ENCODE measurements at places on chromosomes 1 and 21. TPM values are rescaled to one million over a fixed set of nuclear protein-coding genes. Genes with fewer than 3 reads are reported as not detected.

GRCh38 chr1:53480678-53481077 is 21.5 kb downstream of the DMRTB1 start:
- DNase-seq: no peak
- H3K27ac ChIP-seq: no peak overlapping the region
- H3K4me3 ChIP-seq: no peak overlapping the region
- peaks cover 40% of the 10 kb centered on the region for H3K27me3 ChIP-seq

- DNase-seq: no peak
- H3K36me3 ChIP-seq: no peaks in the 10 kb centered on the region
- H3K4me1 ChIP-seq: no peaks in the 10 kb centered on the region
- no peaks in the 10 kb centered on the region for H3K27me3 ChIP-seq
- no peak overlapping the region for H3K27ac ChIP-seq
Measured at GRCh38 chr1:85289207-85289847, 12.9 kb upstream of the BCL10 start.

DNA sequence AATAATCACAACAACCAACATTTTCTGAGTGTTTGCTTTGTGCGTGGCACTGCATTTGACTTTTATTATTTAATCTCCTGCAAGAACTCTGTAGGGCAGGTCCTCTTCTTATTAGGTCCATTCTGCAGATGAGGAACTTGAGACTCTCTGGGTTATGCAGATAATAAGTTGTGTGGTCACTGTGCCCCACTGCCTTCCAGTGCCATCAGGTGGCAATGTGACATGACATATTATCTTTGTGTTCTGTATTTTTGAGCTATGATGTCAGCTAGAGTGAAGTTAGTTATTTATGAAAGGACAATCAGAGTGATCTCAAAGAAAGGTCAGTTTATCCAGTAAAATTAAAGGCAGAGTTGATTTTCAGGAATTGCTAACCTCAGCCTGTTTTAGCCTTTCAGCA is 196.0 kb downstream of the FMN2 start:
- H3K4me1 ChIP-seq: no peaks in the 10 kb centered on the region
- no peak for DNase-seq
- peaks cover 21% of the 10 kb centered on the region for H3K27me3 ChIP-seq
- H3K36me3 ChIP-seq: no peaks in the 10 kb centered on the region
- H3K27ac ChIP-seq: no peak overlapping the region

DNA sequence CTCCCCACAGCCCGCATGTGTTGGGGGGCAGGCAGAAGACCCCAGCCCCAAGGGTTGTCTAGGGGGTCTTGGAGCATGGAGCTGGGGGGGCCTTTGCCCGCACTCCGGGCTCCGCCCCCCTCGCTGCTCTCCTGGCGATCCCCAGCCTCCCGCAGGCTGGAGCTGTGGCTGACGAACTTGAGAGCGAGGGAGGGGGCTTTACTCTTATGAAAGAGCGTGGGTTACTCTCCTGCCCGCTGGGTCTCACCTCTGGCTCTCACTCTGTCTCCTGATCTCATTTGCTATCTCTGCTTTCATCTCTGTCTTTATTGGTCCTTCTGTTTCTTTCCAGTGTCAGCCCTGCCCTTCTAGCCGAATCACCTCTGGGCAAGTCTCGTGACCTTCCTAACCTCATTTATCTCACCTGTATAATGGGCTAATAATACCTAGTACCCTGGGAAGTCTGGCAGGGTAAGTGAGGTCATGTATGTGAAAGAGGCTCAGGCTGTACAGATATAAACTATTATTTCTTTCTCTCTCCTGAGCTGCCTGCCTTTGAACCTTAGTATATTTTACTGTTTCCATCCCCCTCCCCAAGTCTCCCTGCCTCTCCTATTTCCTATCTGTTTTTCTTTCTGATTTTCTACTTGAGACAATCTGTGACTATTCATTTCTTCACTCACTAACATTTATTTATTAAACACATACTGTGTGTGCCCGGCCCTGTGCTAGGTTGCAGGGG is 731 bp downstream of the EFNA4 start:
- peaks cover 13% of the 10 kb centered on the region for H3K36me3 ChIP-seq
- peak; percentile 67 for DNase-seq
- peak overlapping the region; percentile 76 for H3K4me3 ChIP-seq
- peaks cover 2% of the 10 kb centered on the region for H3K27me3 ChIP-seq

GRCh38 chr1:244802556-244803239 is 32.8 kb upstream of the COX20 start:
- no peaks in the 10 kb centered on the region for H3K36me3 ChIP-seq
- no peak overlapping the region for H3K4me3 ChIP-seq
- H3K27me3 ChIP-seq: no peaks in the 10 kb centered on the region
- no peak overlapping the region for H3K27ac ChIP-seq
- DNase-seq: no peak

- H3K27me3 ChIP-seq: peaks cover 19% of the 10 kb centered on the region
- no peak for DNase-seq
Measured at GRCh38 chr1:10691075-10691739, 105.2 kb downstream of the CASZ1 start.

- peaks cover 60% of the 10 kb centered on the region for H3K4me1 ChIP-seq
- peak overlapping the region; percentile 62 for H3K27ac ChIP-seq
- no peaks in the 10 kb centered on the region for H3K36me3 ChIP-seq
- no peak for DNase-seq
- no peak overlapping the region for H3K4me3 ChIP-seq
- H3K27me3 ChIP-seq: no peaks in the 10 kb centered on the region
Measured at GRCh38 chr1:54301497-54301896, 101.5 kb downstream of the MRPL37 start.

DNA sequence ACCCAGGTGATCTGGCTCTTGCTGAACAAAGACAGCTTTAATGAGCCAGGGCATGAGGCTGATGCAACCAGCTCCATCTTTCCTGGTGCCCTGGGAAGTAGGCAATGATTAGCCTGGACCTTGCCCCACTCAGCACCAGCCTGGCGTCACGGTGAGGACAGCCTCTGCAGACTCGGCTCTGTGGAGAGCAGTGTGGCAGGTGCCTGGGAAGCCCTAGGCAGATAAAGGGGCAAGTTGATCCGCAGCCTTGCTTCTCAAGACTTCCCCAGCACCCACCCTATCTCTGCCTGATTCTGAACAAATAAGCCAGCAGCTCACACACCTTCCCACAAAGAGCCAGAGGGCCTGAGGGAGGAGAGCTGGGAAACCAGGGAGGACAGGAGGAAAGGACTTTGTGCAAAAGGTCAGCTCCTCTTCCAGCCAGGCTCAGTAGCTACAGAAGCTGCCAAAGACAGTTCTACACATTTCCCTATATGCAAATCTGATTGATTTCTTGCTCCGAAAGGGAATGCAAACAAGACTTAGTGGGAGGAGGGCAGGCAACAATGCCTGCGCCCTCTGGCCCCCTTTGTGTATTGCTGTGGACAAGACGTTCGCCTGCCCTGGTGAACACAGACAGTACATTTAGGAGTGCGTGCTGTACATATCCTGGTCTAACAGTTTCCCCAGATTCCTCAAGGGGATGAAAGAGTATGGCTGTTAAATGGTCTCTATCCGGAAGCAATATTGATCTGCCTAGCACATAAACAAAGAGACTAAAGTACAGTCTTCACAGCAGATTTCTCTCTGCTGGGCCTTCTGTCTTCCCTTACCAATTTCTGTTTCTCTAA is 63.8 kb downstream of the BCAR3 start:
- H3K27ac ChIP-seq: no peak overlapping the region
- DNase-seq: no peak
- H3K27me3 ChIP-seq: no peaks in the 10 kb centered on the region
- H3K4me1 ChIP-seq: peaks cover 42% of the 10 kb centered on the region

GRCh38 chr1:34786521-34787325 is 5.7 kb downstream of the GJB3 start:
- H3K4me1 ChIP-seq: peaks cover 4% of the 10 kb centered on the region
- H3K36me3 ChIP-seq: no peaks in the 10 kb centered on the region
- H3K27me3 ChIP-seq: peaks cover 83% of the 10 kb centered on the region
- no peak overlapping the region for H3K4me3 ChIP-seq

DNA sequence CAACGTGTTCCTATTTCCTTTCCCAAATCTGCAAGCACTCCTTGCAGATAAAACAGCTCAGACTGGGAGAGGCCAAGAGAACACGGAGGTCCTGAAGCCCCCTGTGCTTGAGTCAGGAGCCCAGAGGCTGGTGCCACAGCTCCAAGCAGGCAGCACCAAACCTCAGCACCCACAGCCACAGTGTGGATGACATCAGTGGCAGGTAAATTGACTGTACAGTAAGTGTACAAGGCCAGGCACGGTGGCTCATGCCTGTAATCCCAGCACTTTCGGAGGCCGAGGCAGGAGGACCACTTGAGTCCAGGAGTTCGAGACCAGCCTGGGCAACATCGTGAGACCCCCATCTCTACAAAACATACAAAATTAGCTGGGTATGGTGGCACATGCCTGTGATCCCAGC is 1.9 kb upstream of the COL6A1 start:
- peaks cover 46% of the 10 kb centered on the region for H3K27me3 ChIP-seq
- no peak overlapping the region for H3K4me3 ChIP-seq
- peaks cover 29% of the 10 kb centered on the region for H3K4me1 ChIP-seq
- peak overlapping the region; percentile 19 for H3K27ac ChIP-seq
- DNase-seq: peak; percentile 32

DNA sequence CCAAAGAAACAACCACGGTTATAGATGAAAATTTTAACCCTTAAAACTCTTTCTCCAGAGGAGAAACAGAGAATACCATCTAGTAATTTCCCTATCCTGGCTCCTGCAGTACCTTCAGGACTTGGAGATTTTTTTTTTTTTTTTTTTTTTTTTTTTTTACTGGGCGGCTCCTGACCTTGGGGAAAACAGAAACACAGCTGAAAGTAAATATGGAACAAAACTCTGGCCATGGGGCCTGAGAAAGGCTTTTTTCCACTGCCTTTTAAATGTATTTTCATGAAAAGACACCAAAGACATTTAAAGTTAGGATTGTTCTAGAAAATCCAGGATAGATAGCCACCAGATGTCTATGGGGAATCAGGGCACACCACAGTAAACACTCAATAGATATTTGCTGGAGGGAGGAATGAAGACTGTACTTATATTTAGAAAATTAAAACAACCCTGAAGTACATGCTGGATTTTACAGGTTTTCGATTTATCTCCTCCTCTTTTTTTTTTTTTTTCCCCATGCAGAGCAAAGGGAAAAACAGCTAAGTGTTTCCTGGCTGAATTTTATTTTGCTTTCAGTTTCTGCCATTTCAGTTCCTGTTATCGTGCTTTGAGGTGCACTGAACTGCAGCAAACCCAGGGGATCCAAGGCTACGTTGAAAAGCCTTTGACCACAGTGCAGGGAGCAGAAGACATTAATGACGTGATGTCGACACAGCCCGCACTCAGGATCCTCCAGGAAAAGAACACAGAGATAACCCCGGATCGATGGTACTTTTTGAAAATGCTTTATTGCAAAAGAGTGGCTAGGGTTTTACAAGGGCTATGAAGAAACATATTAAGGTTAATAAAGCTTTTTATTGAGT is 35.7 kb upstream of the CNN3 start:
- peak overlapping the region; percentile 92 for H3K27ac ChIP-seq
- no peak for DNase-seq
- peak overlapping the region; percentile 57 for H3K4me3 ChIP-seq
- peaks cover 5% of the 10 kb centered on the region for H3K4me1 ChIP-seq
- H3K36me3 ChIP-seq: peaks cover 2% of the 10 kb centered on the region

- H3K4me3 ChIP-seq: no peak overlapping the region
- H3K36me3 ChIP-seq: no peaks in the 10 kb centered on the region
- peaks cover 13% of the 10 kb centered on the region for H3K4me1 ChIP-seq
Measured at GRCh38 chr1:232031156-232031555, 404.6 kb downstream of the DISC1 start.

GRCh38 chr1:64917328-64917861 is 49.0 kb downstream of the JAK1 start:
- no peaks in the 10 kb centered on the region for H3K36me3 ChIP-seq
- H3K4me3 ChIP-seq: no peak overlapping the region
- H3K27me3 ChIP-seq: no peaks in the 10 kb centered on the region
- no peak overlapping the region for H3K27ac ChIP-seq
- no peak for DNase-seq

- DNase-seq: peak; percentile 92
- H3K36me3 ChIP-seq: peaks cover 20% of the 10 kb centered on the region
- H3K27ac ChIP-seq: peak within 1 kb of the TSS; percentile 97
- no peaks in the 10 kb centered on the region for H3K27me3 ChIP-seq
Measured at GRCh38 chr1:43358746-43359693, at the start of gene CDC20. TSS of gene CDC20 (plus strand) at chr1:43358981. CDS start at chr1:43359216, 235 bp downstream.

- H3K4me3 ChIP-seq: no peak overlapping the region
- H3K36me3 ChIP-seq: no peaks in the 10 kb centered on the region
- DNase-seq: no peak
- H3K27me3 ChIP-seq: no peaks in the 10 kb centered on the region
Measured at GRCh38 chr1:183194527-183195141, 8.6 kb downstream of the LAMC2 start.

- no peaks in the 10 kb centered on the region for H3K36me3 ChIP-seq
- H3K4me1 ChIP-seq: no peaks in the 10 kb centered on the region
- no peak overlapping the region for H3K27ac ChIP-seq
- no peak overlapping the region for H3K4me3 ChIP-seq
- peaks cover 10% of the 10 kb centered on the region for H3K27me3 ChIP-seq
Measured at GRCh38 chr1:166330096-166330495, 163.3 kb upstream of the FAM78B start.

GRCh38 chr1:231869364-231869763 is 242.8 kb downstream of the DISC1 start:
- H3K27me3 ChIP-seq: no peaks in the 10 kb centered on the region
- no peaks in the 10 kb centered on the region for H3K36me3 ChIP-seq
- H3K27ac ChIP-seq: no peak overlapping the region
- DNase-seq: no peak
- H3K4me1 ChIP-seq: peaks cover 41% of the 10 kb centered on the region
- H3K4me3 ChIP-seq: no peak overlapping the region

GRCh38 chr1:207883660-207884250 is 27.2 kb downstream of the CD34 start:
- H3K27me3 ChIP-seq: peaks cover 56% of the 10 kb centered on the region
- H3K4me3 ChIP-seq: no peak overlapping the region
- H3K36me3 ChIP-seq: no peaks in the 10 kb centered on the region
- H3K4me1 ChIP-seq: peaks cover 6% of the 10 kb centered on the region
- no peak for DNase-seq
- no peak overlapping the region for H3K27ac ChIP-seq

PWP2 gene
- total RNA-seq: 7.5 TPM

TTC13 gene
- total RNA-seq: 15.5 TPM

TEX38 gene
- total RNA-seq: 0.57 TPM

CYYR1 gene
- total RNA-seq: 20.8 TPM

CHD1L gene
- 67.4 TPM for total RNA-seq

GBP1 gene
- 52.3 TPM for total RNA-seq

OR6K3 gene
- total RNA-seq: not detected
